H9 (cell line): ENCODE measurements at places on chromosomes 3 and 15. TPM values are rescaled to one million over a fixed set of nuclear protein-coding genes. Genes with fewer than 3 reads are reported as not detected.

The IGF2BP2 gene
- 122 and 130 TPM in 2 replicates for total RNA-seq

The DUOX2 gene
- total RNA-seq, result 0.29 and 0.42 TPM in 2 replicates

GRCh38 chr3:155153242-155154186 lies 73.4 kb downstream of the MME start:
- no peak for DNase-seq

- DNase-seq, result no peak
Observed at GRCh38 chr3:49388289-49388820, 23.4 kb downstream of the RHOA start.

DNA sequence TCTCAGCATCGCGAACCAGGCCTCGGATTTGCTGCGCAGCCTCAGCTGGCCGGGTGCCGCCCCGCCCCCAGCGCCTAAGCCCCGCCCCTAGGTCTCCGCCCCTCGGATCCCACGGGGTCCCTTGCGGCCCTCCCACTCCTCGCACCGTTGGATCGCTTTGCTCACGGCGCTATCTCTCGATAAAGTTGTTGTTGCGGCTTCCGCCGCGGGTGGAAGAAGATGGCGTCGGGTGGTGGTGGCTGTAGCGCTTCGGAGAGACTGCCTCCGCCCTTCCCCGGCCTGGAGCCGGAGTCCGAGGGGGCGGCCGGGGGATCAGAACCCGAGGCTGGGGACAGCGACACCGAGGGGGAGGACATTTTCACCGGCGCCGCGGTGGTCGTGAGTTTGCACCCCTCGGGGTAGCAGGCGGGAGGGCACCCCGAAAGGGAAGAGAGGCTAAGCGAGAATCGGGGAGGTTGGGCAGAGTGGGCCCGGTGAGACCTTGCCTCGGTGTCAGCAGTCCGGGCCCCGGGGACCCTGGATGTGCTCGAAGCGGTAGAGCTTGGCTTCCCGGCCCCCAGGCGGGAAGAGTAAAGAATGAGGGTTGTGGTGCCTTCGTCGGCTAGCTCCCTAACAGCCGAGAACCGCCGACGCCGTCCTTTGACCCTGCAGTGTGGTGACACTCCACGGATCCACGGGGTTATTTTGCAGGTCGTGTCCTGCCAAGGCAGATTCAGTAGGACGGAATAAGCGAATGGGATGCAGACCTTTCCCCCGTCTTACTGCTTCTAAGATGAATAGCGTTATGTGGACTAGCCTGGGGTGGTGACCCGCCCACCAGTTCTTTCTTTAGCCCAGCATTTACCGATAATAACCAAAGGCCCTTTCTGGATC lies at the start of gene SNX1:
TSS of gene SNX1 (plus strand) at position 188 of the 873 bp plus-strand sequence. CDS start at position 220, 32 bp downstream.
- DNase-seq, result peak; percentile 92

DNA sequence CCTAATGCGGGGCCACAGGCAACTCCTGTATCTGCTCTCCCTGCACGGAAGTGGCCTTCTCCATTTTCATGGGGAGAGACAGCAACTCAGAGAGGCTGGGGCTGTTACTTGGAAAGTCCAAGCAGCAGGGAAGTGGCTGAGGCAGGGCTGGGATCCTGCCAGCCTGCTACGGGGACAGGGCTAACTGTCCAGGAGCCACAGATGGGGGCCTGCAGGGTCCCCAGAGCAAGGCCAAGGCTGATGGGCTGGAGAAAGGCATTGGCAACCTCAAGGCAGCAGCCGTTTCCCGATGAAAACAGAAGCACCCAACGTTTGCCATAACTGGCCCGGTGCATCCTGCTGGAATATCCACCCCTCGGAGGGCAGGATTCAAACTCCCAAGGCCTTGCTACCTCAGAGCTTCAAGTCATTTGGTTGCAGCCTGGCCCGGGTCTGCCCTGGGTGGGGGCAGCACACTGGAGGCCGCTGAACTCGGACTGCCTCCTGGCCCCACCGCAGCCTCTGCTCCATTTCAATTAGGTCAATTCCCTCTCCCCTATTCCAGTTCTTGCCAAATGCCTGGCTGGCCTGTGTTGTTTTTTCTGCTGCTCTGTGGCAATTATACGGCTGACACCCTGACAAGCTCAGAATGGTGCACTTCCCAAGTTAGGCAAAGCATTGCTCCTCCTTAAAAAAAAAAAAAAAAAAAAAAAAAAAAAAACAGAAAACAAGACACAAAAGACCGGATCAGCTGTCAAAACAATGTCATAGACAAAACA lies 143.5 kb downstream of the NUP210 start:
- no peak for DNase-seq

- no peak for DNase-seq
Observed at GRCh38 chr15:47908950-47909670, 191.8 kb downstream of the SEMA6D start.

DNA sequence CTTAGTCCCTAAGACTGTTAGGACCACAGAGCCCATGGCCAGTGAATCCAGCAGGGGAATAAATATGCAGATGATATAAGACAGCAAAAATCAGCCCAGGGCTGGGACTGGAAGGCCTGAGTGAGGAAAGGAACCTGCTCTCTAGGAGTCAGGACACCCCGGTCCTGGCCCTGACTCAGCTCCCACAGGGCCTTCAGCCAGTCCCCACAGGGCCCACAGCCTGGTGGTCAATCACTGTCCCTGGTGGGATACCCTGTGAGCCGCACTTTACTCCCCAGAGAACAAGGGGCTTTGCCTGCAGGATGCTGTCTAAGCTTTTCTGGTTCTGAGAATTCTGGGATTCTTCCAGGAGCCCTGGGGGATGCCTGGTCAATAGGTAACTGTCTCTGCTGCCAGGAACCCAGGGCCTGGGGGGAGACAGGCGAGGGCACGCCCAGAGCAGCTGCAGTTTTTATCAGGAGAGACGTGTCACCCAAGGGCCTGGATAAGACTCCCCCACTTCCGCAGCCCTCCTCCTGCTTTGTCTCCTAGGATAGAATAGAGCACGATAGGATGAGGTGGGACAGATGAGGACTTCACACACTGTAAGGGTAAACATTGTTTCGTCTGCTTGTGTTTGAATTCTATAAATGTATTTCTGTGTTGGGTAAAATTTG lies 49.5 kb upstream of the MCF2L2 start:
- DNase-seq, result no peak

DNA sequence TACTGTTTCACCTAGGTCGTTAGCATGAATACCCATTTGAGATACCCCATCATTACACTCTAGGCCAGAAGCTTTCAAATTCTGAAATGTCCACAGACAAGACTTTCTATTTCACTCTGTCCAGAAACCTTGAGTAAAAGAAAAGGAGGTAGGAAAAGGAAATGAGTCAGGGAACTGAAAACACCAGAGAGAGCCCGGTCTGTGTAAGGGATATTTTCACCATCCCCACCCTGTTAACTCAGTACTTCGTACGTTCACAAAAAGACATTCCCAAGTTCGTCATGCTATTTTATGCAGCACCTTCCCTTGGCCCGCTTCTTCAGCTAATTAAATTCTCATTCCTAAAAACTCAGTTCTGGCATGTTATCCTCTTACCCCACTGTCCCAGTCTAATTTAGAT lies 89.4 kb upstream of the SOX2 start:
- no peak for DNase-seq

DNA sequence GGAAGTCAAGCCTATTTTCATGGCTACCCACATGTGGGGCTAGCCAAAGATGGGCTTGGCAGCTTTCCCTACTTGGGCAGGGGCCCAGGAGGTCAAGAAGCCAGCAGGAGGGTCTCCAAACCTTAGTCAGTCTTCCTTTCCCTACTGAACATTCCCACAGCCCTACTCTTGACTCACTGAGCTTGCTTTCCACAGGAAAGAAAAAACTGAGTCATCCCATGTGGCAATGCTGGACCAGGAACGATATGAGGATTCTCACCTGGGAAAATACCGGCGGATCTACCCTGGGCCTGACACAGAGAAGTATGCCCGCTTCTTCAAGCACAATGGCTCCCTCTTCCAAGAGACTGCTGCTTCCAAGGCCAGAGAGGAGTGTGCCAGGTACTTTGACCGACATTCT lies 3.7 kb upstream of the NGRN start:
- no peak for DNase-seq
